ENCODE measurements at places on chromosomes 1 and 21.

DNA sequence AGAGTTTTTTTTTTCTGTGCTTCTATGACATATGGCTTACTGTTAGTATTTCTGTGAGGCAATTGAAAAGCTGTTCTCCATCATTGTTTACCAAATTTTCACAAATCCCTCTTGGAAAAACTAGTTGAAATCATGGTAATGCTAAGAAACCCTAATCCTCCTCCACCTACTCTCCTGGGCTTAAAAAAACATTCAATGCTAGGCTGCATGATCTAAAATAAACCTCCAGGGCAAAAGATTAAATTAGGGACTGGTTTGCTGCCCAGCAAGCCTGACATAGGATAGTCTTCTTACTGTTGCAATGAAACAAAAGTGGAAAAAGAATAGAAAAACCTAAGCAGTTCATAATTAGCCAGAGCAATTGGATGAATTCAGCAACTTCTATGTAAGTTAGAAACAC is 16.1 kb downstream of the C1orf52 start:
- no peak for DNase-seq

DNA sequence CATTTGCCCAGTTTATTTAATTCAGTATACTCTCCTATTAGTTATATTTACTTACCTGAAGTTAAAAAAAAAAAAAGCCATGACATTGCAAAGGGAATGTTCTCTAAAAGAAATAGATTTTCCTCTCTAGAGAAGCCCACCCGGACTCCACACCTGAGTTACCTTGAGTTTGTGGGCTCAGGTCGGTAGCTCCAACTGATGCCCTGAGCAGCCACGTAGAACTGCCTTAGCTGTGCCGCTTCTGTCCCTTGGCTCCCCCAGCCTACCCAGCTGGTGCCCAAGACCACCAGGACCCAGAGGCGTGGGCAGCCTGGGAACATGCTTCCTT is 250 bp downstream of the F5 start:
- DNase-seq = no peak

GRCh38 chr1:52323731-52324130 is 42.3 kb downstream of the CC2D1B start:
- DNase-seq = no peak

DNA sequence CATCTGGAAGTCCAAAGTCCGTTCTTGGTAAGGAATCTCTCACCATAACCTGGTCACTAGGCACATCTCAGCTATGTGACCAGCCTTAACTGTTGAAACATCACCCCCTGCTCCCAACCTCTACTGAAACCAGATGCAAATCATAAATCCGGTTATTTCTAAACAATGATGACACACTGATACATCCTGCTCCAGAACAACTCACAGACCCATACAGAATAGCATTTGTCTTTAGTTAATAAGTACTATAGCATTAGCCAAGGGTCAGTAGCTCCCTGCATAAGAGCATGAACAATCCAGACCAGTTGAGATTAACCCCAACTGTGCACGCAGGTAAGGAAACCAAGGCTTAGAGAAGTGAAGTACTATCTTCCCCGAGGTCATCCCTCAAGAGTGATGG is 38.0 kb upstream of the KCTD3 start:
- DNase-seq = no peak

GRCh38 chr1:23027352-23027907 is 8.2 kb downstream of the KDM1A start:
- no peak for DNase-seq

DNA sequence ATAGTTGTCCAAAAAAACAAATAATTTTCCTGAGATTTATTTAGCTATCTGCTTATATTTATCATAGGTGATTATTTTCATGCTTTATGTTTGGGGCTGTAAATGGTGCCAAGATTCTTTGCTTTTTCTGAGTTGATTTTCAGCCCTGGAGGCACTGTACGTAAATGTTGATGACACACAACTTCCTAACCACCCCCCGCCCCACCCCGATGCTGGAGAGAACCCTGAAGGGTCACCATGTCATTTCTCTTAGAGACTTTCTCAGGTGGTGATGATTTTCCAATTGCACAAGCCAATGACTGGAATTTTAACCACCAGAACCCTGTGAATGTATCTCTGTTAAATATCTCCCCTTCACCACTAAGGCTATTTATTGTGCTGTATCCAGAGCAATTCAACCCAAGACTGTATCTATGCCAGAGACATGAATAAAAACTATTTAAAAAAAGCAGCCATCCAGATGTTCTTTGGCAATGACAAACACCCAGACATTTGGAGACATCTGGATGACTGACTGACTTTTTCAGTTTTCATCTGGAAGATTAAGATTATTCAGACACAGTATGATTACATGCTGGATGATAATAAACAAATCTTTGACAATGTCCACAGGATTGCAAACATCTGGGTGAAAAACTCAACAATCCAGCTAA is 346.0 kb downstream of the LMX1A start:
- no peak for DNase-seq

DNA sequence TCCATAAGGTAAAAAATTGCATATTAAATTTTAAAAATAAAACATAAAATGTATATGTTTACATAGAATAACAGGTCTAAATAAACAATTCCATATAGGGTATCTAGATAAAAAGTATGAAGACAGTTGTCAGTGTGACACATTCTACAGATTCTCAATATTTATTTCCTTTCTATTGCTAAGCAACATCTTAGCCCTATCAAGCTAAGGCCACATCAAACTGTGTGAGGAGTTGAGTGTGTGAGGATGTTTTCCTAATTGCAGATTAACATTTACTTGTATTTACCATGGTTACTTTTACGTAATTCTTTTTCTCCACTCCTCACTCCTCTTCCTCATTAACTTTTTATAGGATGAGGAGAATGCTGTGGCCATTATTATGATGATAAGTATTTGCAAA is 41.9 kb upstream of the MCOLN3 start:
- no peak for DNase-seq

- DNase-seq = no peak
These were observed 5.3 kb upstream of the GADD45A start for GRCh38 chr1:67679691-67680090.

- DNase-seq = no peak
These were observed 82.1 kb downstream of the BRINP2 start for GRCh38 chr1:177252877-177253276.

DNA sequence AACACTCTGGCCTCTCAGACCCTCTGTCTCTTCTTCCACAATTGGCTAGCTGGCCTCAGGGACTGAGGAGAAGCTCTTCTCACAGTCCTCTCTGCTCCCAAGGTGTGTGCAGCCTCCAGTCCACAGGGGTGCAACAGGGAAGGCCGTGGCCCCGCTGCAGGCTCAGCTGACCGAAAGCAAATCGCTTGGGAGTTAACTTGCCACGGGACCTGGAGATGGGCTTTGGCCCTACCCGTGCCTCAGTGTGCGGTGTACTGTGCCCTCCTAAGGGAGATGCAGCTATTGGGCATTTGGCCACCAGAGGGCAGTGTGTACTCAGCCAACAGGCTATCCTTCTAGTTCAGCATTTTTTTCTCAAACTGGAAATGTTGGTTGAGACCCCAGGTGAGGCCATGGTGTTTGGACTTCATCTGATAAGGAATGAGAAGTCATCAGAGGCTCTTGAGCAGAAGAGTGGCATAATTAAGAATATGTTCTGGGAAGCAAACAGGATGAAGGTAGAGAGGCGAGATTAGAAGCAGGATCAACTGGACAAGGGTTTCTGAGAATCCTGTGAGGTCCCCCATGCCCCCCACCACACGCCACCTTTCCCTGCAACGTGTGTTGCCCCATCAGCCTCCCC is 42.5 kb upstream of the TMEM125 start:
- DNase-seq = peak; percentile 43

DNA sequence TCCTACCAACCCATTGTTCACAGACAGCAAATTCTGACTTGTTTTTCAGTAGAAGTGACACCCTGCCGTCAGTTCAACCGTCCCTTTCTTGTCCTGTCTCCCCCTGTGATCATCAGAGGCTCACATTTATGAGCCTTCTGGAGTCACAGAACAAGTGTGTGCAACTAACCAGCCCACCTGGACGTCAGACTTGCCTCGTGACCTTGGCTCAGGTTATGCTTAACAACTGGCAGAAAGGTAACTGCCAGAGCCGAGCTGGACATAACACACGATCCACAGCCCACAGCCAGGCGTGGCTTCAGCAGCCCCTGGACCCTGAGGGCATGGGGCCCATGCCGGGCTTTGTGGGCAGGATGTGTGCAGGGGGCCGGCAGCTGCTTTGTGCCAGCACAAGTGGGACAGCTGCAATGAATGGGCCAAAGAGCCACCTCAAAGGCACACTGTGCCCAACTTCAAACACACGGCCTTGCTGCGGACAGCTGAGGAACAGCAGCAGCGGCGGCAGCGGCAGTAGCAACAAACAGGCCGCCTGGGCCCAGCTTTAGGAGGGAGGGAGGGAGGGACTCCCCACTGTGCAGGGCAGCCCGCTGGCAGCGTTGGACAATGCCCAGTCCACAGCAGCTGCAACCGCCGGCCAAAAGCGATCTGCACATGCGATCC is 103.9 kb downstream of the ZBTB18 start:
- no peak for DNase-seq

DNA sequence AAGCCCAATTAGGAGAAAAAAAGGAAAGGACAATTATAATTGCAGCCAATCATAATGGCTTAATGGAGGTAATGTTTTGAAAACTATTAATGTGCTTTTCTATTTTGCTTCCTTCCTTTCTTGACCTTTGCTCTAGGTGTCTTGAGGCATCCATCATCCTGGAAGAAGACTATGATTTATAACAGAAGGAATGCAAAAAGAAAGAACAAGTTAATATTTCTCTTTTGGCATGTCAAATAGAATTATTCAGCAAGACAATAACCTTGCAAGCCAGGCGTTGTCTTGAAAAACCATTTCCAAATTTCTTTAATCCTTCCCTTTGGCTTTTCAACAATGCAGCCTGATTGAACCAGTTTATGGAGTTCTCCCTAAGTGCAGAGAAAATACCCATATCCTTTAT is 107.7 kb upstream of the USP24 start:
- no peak for DNase-seq

DNA sequence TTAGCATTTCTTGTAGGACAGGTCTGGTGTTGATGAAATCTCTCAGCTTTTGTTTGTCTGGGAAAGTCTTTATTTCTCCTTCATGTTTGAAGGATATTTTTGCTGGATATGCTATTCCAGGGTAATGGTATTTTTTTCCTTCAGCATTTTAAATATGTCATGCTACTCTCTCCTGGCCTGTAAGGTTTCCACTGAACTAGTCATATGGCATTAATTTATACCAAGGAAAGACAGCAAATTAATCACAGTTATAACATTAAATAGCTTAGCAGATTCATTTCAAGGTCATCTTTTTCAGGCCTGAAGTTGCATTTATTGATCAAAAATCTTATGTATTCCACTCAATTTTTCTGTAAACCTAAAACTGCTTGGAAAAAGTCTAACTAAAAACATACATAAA is 54.9 kb downstream of the AK5 start:
- DNase-seq = no peak

DNA sequence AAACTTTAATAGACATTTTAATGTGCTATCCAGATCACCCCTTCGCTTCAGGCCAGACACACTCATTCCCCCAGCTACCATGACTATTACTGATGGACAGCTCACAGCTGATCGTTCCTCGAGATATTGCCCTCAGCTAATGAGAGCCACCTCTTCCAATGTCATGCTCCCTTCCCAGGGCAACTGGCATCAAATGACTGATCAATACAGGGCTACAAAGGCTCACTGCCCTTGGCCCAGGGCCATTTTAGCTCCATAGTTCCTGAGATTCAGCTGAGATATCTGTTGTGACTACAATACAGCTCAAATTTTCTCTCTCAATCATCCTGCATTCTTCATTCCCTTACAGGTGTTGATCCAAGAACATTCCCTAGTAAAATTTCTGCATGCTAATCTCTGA is 104.5 kb upstream of the PKN2 start:
- no peak for DNase-seq

DNA sequence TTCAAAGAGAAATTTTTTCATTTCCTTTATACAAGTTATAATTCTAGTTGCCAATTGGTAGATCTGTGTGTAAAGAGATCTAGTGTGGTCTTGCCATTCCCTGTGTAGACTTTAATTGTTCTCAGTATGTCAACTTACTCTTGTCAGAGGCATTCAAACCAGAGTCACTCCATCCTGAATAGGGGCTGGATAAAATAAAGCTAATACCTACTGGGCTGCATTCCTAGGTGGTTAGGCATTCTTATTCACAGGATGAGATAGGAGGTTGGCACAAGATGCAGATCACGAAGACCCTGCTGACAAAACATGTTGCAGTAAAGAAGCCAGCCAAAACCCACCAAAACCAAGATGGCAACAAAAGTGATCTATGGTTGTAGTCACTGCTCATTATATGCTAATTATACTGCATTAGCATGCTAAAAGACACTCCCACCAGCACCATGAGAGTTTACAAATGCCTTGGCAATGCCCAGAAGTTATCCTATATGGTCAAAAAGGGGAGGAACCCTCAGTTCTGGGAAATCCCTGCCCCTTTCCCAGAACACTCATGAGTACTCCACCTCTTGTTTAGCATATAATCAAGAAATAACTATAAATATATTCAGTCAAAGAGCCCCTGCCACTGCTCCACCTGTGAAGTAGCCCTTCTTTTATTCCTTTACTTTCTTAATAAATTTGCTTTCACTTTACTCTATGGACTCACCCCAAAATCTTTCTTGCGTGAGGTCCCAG is 74.0 kb upstream of the ADAMTS5 start:
- DNase-seq = no peak

GRCh38 chr1:2050793-2051682 is 827 bp downstream of the PRKCZ start:
- DNase-seq = no peak

GRCh38 chr1:94686882-94687281 is 133.3 kb upstream of the SLC44A3 start:
- no peak for DNase-seq

DNA sequence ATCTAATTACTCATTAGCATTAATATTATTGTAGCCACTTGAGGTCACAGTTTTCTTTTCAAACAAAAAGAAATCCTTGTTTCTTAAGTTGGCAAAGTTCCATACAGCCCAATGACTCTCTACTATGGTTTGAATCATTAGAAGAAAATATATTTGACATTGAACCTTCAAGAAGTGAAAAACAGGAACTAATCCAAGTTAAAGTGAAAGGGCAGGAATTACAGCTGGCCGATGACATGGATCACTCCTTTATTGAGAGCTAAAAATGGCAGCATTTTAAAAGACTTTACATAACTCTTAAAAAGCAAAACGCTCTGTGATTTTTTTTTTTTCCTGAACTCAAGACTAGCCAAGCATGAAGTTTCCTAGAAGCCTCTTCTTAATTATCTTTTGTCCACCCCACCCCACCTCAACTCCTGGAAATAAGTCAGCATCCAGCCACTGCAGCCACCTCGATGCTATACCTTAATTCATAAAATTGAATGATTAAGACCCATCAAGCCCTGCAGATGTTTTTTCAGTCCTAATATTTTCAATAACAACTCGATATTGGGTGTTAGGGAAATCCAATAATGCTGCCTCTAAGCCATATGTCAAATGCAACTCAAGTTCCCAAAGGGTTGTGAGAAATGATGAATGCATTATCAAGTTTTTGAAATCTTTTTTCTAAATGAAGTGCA is 323.1 kb downstream of the HHIPL2 start:
- DNase-seq = no peak
